Activated CD8-positive, alpha-beta memory T cell treated with anti-CD3 and anti-CD28 coated beads, Interleukin-2, amount 50 U/mL, for 48 hours (primary cell): ENCODE measurements at places on chromosomes 4 and X.

GRCh38 chr4:79250887-79251286, 75.0 kb downstream of the NAA11 start:
- DNase-seq = no peak

DNA sequence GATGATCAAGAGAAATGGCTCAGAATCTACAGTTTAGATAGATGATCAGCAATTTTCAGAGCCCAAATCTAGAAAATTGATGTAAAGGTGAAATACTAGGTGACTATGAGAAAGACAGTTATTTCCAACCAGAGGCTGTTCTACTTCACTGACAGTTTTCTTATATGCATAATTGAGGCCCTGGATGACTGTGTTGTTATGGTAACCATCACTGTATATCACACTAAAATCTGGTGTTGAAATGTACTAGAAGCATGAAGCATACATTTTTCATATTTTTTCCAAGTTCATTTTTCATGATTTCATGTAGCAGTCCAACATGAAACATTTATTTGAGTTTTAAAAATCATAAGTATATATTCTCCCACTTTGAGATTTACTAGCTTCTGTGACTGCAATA, 87.4 kb downstream of the ATXN3L start:
- DNase-seq = no peak

GRCh38 chrX:19332983-19333382, 10.7 kb upstream of the PDHA1 start:
- no peak for DNase-seq

DNA sequence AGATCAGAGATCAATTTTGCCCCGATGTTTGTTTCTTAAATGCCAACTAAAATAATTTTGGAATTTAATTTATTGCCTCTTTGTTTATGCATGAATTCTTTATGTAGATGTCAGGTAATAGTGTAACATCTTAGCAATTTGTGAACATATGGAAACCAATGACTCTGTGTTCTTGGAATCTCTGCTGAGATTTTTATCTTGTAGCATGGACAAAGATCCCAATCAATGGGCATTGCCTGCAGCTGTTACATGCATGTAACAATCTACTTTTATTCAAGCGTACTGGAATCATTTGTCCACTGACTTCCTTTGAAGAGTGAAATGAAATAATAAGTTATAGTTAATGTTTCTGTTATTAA, 61.6 kb upstream of the ARSJ start:
- no peak for DNase-seq

DNA sequence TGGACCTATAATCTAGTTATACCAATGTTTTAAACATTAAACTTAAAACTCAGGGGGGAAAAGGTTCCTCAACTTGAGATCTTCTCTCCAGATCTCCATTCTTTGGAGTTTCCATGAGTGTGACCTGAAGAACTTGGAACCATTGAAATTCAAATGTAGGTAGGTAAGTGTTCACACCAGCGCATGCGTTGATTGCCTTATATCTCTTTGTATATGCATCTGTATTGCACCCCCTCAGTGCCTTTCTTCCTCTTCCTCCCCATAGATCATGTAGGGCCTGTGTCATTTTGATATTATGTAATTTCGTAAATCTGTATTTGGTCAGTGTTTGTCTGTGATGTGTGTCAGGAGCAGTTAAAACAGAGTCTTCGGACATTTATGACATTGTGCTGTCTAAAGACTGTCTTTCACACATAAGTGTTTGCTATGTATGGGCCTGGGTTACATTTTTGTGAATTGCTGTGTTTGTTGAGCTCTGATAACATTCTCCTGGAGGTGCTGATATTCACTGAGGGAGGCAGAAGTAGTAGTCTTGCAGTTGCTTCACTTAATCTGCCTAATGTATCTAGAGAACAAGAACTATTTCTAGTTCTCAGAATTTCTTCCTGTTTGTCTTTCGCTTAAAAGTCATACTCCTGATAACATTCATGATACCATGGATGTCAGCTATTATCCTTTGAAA, 126.3 kb downstream of the RAP1GDS1 start:
- no peak for DNase-seq

- DNase-seq = no peak
These were observed 55.3 kb downstream of the TMPRSS11F start for GRCh38 chr4:68074397-68074796.

DNA sequence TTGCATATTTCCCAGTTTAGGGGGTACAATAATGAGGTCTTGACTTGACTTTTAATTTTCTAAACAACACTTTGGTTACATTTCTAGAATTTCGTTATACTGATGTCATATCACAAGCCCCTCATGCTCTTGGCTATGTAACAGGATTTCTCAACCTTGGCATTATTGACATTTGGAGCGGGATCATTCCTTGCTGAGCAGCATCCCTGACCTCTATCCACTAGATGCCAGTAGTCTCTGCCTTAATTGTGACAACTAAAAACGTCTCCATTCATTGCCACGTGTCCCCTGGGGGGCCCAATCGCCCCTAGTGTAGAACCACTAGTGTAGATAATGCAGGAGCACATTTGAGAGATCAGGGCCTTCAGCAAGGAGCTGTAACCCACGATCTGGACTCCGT, 234.2 kb upstream of the MID1 start:
- no peak for DNase-seq

DNA sequence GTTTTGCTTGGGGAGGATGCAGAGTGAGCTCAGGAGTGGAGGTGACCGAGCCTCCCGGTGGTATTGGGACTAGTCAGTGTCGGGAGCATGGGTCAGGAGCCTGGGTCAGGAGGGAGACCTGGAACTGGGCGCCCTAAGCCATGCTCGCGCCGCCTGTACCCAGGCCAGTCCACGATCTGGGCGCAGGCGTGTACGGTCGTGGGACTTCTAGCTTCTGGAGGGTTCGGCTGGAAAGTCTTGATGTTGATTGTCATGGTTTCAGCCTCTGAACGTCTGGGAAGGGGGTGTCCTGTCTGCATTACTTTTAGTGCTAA, 244 bp downstream of the EIF2S3 start:
- no peak for DNase-seq

DNA sequence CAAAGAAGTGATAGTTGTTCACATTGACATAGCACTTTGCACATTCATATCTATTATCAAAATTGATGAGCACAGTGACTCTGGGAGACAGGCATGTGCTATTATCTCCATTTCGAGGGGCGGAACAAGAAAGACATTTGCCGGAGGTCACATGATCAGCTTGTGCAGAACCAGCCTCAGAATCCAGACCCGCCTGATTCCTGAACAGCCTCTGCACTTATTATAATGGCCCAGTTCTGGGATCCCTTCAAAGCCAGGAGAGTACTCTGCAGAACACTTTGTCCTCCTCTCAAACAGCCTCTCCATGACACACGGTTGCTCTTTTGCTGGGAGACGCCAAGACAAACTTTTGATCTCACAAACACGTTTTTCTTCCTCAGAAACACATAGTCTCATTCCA, 48.4 kb downstream of the RWDD4 start:
- DNase-seq = no peak

GRCh38 chr4:117577686-117578311, 456.5 kb upstream of the NDST3 start:
- no peak for DNase-seq

GRCh38 chrX:19372547-19373331, 29.0 kb downstream of the PDHA1 start:
- peak; percentile 56 for DNase-seq

DNA sequence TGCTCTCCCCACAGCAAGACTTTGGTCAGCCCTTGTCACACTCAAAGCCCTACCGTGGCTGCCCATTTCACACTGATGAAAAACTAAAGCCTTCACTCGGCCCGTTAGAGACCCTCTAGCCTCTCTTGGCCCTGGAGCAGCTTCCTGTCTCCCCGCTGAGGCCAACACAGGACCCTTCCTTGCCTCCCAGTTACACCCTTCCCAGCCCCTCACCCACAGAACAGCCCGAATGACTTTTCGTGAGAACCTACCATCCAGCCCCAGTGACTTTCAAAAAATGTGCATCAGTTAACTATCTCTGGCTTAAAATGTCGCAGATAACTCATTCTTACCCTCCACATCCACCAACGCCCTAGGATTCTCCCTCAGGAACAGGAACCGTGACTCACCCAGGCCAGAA, 756 bp upstream of the TAF9B start:
- DNase-seq = no peak

- no peak for DNase-seq
These were observed at the start of gene FRMD7 for GRCh38 chrX:132127743-132128142. Gene FRMD7, minus strand, starts transcription at chrX:132128020. Its CDS starts 176 bp downstream, at chrX:132127844.

GRCh38 chr4:127224556-127224955, 408.2 kb upstream of the INTU start:
- DNase-seq = no peak

DNA sequence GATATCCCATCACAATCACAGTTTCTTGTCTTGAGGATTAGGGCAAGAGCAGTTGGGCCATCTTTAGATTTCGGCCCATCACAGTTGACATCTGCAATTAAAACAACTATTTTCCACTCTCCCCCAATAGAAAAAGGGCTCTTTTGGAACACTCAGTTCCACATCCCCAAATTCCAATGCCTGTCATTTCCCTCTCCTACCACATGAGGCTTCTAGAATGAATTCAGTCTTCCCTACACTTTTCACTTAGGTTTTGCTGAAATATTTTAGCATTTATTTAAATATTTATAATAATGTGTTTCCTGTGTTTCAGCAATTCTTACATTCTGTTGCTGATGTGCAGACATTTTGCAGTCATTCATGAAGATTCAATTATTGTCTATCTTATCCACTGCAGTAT, 118.4 kb downstream of the COX18 start:
- DNase-seq = no peak

GRCh38 chr4:172356016-172356415, 542.8 kb downstream of the GALNTL6 start:
- no peak for DNase-seq

- DNase-seq = no peak
These were observed 30.6 kb upstream of the GC start for GRCh38 chr4:71814433-71814832.

- no peak for DNase-seq
These were observed 151.0 kb downstream of the SH2D1A start for GRCh38 chrX:124497386-124497785.

GRCh38 chr4:158484173-158484885, 37.4 kb upstream of the RXFP1 start:
- DNase-seq = no peak

GRCh38 chr4:53672873-53673272, 81.6 kb upstream of the LNX1 start:
- DNase-seq = no peak

DNA sequence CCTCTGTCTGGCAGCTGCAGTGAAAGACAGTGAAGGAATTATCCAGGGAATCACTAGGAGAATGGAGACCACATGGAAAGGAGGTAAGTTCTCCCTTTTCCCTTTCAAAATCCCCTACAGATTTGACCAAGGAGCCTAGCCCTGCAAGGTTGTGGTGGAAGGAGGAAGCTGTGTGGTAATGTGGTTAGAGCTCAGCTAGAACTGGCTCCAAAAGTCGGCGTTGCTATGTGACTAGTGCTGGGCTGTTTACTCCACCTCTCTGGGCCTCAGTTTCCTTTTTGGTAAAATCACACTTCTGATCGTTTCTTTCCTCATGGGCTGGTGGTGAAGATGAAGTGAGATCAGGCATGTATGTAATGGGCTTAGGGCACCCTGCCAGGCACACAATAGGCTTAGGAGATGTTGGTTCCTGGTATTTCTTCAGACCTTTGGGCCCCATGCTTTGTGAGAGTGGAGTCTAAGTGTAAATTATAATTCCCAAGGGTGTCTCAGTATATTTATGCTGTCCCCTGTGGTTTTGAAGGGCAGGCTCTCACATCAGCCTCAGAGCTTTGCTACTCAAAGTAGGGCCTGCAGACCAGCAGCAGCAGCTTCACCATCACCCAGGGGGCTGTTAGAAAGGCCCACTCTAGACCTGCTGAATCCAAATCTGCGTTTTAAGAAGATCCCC, 183.7 kb upstream of the BCOR start:
- no peak for DNase-seq
